ENCODE measurements at places on chromosomes 5 and 9.

DNA sequence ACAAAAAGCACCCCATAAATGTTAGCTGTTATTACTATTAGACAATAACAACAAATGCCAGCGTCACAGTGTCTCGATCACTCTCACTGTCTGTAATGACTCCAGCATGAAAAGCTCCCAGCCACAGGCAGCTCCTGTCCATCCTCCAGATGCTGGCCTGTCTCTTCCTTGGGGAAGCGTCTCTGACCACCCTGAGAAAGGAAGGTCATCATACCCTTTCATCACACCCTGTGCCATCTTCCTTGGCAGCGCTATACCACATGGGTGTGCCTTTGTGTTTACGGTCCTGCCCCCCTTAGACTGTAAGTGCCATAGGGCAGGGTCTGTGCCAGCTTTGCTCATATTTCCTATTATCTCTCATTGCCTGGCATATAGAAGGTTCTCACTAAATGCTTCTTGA is 90.6 kb downstream of the PRRT1B start:
- no peak for DNase-seq

- no peak for DNase-seq
Observed at GRCh38 chr9:137383784-137384756, 38.9 kb downstream of the EXD3 start.

DNA sequence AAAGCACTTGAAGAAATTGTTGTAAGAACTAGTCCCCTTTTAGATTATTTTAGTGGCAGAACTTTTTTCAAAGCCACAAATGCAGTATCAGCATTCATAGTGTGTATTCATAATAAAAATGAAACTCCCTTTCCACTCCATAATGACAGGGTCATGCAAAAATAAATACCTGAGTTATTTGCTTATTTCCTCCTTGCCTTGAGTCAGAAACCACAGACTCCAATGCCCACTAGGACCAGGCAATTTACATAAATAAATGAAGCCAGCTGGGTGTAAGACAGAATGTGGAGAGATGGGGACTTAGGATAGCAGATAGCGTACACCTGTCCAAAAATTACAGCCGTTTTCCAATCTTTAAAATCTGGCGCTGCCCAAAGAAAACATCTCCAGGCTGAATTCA is 417.8 kb downstream of the TMEM161B start:
- DNase-seq, result no peak

GRCh38 chr5:149930043-149930748 is 14.4 kb downstream of the PDE6A start:
- DNase-seq, result no peak

DNA sequence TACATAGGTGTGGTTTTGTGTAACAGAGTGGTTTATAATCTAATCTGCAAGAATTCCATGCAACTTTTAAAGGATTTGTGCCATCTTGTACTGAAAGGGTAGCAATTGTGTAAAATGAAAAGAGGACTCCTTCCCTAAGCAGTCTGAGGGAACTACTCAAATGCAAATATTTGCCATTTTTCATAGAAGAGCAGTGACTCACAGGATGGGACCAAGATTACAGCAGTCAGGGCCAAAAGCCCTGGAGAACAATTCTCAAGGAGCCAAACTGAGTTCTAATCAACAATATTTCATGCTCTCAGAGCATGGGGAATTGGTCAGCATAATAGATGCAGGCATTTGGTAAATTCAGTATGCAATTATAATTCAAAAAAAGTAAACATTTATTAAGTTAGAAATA is 495.8 kb downstream of the CHSY3 start:
- DNase-seq, result peak; percentile 34

DNA sequence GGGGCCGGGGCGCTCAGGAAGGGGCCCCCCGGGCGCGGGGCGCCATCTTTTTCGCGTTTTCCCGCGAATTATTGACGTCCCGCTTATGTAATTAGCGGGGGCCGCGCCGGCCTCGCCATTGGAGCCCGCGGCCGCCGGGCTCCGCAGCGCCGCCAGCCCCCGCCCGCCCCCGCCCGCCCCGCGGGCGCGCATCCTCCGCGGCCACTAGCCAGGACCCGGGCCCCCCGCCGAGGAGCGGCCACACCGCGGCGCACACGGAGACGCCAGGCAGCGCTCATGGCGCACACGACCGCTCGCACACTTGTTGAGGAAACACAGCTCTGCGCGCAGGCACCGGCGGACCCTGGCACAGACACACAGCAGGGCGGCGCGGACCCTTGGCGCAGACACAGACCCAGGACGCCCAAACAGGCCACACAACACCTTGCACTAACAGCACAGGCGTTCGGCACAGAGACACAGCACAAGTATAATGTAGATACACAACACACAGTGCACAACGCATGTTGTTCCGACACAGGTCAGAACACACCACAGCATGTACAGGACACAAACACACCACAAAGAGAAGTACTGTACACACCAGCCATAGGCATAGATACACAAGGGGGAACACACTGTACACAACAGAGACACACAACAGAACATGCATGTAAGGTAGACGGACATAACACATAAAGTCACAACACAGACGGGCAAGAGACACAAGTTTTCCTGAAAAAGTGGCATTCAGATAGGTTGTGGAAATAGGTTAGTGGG is 467 bp upstream of the PHF19 start:
- DNase-seq, result no peak

- DNase-seq, result no peak
Observed at GRCh38 chr9:90074316-90074962, 469.6 kb downstream of the GADD45G start.

- DNase-seq, result no peak
Observed at GRCh38 chr5:10876006-10876744, 115.1 kb upstream of the DAP start.

- no peak for DNase-seq
Observed at GRCh38 chr5:119270960-119271757, 84.7 kb upstream of the TNFAIP8 start.

DNA sequence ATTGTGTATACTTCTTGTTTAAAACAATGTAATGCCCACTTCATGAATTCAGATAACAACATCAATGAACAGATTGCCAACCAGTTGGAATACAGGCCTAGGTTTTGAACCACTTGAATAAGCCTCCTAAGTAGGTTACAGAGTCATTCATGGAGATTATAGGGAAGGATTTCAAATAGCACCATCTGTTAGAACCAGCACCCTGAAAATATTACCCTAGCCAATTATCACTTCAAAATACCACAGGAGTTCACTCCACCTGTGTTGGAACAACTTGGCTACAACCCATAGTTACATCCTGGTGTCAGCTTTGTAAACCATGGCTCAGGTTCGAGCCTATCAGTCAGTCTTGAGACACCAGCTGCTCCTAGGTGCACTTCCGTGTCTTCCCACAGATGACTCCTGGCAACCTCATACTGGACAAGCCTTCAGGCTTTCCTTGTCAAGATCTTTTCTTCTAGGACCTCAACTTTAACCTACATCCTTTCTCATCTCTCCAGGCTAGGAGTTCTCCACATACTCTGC is 350.0 kb downstream of the DEPDC1B start:
- DNase-seq, result no peak

DNA sequence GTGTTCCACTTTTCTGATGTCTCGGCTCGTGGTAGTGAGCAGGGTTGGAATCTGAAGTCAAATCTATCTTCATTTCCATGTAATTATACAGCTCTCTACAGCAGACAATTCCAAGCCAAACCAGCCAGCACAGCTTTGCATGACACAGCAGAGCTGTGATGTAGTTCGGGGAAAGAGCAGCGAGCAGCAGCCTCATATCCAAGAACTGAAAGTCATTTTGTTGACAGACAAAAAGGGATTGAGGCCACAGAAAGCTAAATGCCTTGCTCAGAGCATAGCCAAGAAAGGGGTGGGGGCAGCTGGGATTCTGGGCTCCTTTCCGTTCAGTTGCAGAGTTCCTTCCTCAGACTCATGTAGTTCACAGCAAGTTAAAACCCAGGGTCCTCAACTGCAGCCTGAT is 32.1 kb downstream of the LCP2 start:
- DNase-seq, result no peak

GRCh38 chr5:143119881-143120341 is 283.6 kb downstream of the NR3C1 start:
- no peak for DNase-seq

Data from AG04449 (cell line).